Type B pancreatic cell (in vitro differentiated cells): ENCODE measurements at places on chromosomes 4 and X. TPM values are rescaled to one million over a fixed set of nuclear protein-coding genes. Genes with fewer than 3 reads are reported as not detected.

DNA sequence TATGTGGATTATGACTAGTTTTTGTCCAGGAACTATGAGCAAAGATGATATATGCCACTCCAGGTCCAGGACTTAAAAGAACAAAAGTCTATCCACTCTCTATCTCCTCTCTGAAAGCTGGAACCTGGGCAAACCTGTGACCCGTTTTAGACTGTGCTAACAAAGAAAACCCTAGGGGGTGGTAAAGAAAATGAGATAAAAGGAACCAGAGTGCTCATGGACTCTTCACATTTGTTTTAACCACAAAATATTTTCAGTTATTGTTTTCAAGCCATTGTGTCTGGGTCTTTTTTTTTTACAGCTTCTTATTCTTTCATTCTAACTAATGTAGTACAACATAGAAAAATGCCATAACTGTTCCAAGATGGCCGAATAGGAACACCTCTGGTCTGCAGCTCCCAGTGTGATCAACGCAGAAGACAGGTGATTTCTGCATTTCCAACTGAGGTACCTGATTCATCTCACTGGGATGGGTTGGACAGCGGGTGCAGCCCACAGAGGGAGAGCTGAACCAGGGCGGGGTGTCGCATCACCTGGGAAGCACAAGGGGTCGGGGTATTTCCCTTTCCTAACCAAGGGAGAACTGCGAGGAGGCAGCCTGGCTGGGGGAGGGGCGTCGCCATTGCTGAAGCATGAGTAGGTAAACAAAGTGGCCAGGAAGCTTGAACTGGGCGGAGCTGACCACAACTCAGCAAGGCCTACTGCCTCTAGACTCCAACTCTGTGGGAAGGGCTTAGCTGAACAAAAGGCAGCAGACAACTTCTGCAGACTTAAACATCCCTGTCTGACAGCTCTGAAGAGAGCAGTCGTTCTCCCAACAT, 45.1 kb downstream of the CHM start:
- peak; percentile 72 for DNase-seq
- H3K27me3 ChIP-seq: no peaks in the 10 kb centered on the region
- H3K36me3 ChIP-seq: peaks cover 24% of the 10 kb centered on the region
- H3K4me1 ChIP-seq: peaks cover 5% of the 10 kb centered on the region

GRCh38 chr4:170269950-170270349, 180.2 kb upstream of the AADAT start:
- no peak overlapping the region for H3K27ac ChIP-seq
- H3K36me3 ChIP-seq: no peaks in the 10 kb centered on the region
- no peak overlapping the region for H3K4me3 ChIP-seq
- no peak for DNase-seq

DNA sequence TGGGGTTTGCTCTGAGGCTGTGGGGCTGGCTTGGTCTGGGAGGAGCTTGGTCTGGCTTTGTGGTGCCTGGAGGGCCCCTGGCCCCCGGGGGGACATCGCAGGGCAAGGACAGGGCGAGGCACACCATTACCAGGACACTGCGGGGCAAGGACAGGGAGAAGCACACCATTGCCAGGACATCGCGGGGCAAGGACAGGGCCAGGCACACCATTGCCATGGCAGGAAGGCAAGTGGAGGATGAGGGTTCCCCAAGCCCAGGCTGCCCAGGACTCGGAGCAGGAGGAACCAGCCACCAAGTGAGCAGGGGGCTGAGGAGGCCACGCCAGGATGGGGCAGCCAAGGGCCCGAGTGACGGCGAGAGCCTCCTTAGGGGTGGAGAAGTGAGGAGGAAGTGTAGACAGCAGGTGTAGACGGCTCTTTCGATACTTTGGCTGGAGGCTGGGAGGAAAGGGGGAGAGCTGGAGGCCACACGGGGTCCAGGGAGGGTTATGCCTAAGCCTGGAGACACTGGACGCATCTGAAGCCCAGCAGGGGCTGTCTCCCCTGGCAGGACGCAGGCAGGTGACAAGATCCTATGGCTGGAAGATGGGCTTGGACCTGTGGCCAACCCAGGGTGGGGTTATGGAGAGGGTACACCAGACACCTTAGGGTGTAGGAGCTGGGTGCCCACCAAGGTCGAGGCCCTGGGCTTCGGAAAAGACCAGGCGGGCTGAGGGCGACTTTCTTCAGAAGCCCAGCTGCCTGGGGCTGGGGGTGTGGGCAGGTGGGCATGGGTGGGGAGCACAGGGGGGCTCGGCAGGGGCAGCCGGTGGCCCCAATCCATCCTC, 7.3 kb downstream of the NKX1-1 start:
- peak; percentile 63 for DNase-seq
- no peak overlapping the region for H3K27ac ChIP-seq
- peaks cover 9% of the 10 kb centered on the region for H3K36me3 ChIP-seq
- peaks cover 13% of the 10 kb centered on the region for H3K27me3 ChIP-seq
- H3K4me3 ChIP-seq: no peak overlapping the region
- no peaks in the 10 kb centered on the region for H3K4me1 ChIP-seq

- H3K27ac ChIP-seq: no peak overlapping the region
- no peak for DNase-seq
- no peaks in the 10 kb centered on the region for H3K27me3 ChIP-seq
- H3K4me3 ChIP-seq: no peak overlapping the region
These were observed 54.7 kb downstream of the HOPX start for GRCh38 chr4:56626420-56626819.

GRCh38 chr4:84511703-84512102, 12.6 kb upstream of the NKX6-1 start:
- no peaks in the 10 kb centered on the region for H3K4me1 ChIP-seq
- no peak for DNase-seq
- no peak overlapping the region for H3K27ac ChIP-seq
- peaks cover 28% of the 10 kb centered on the region for H3K27me3 ChIP-seq

GRCh38 chr4:646460-646859, 21.1 kb downstream of the PDE6B start:
- H3K4me3 ChIP-seq: no peak overlapping the region
- H3K36me3 ChIP-seq: no peaks in the 10 kb centered on the region
- DNase-seq: no peak
- peaks cover 6% of the 10 kb centered on the region for H3K4me1 ChIP-seq
- H3K27me3 ChIP-seq: peaks cover 3% of the 10 kb centered on the region

- no peak overlapping the region for H3K27ac ChIP-seq
- H3K4me1 ChIP-seq: peaks cover 6% of the 10 kb centered on the region
- no peaks in the 10 kb centered on the region for H3K27me3 ChIP-seq
- peaks cover 2% of the 10 kb centered on the region for H3K36me3 ChIP-seq
These were observed 35.7 kb downstream of the PPARGC1A start for GRCh38 chr4:23853986-23854660.

DNA sequence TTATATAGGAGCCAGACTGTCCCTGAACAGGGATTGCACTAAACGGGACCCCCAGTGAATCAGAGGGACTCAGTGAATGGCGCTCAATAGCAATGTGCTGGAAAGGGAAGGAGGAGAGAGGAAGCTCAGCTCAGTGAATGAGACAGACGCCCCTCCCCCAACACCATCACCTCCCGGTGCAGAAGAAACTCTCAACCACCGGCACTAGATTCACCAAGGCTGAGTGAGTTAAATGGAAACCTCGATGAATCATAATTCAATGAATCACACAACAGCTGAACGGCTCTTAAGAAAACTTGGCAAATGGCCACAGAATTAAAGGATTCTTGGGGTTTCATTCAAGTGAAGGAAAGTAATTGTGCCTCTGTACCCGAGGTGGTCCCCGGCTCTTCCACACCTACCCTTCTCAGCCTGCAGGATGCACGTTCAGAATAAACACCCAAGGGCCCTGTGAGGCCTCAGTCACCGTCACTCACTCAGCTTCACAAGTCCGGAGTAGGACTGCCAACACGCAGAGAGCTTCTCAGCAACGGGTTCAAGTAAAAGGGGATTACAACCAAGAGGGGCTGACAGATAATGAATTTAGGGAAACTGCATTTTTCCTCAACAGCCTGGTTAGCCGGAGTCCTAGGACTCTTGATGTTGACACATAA, 29.3 kb downstream of the CRMP1 start:
- no peak overlapping the region for H3K4me3 ChIP-seq
- no peaks in the 10 kb centered on the region for H3K4me1 ChIP-seq
- no peaks in the 10 kb centered on the region for H3K36me3 ChIP-seq
- DNase-seq: no peak

GRCh38 chr4:81814987-81815541, 343.4 kb upstream of the RASGEF1B start:
- no peaks in the 10 kb centered on the region for H3K36me3 ChIP-seq
- H3K27ac ChIP-seq: no peak overlapping the region
- no peak overlapping the region for H3K4me3 ChIP-seq
- no peak for DNase-seq
- no peaks in the 10 kb centered on the region for H3K27me3 ChIP-seq

- H3K4me3 ChIP-seq: peak overlapping the region; percentile 27
- peak overlapping the region; percentile 41 for H3K27ac ChIP-seq
- H3K27me3 ChIP-seq: no peaks in the 10 kb centered on the region
- no peaks in the 10 kb centered on the region for H3K36me3 ChIP-seq
- DNase-seq: no peak
- no peaks in the 10 kb centered on the region for H3K4me1 ChIP-seq
These were observed 146.4 kb upstream of the DIAPH2 start for GRCh38 chrX:96538104-96538725.

- H3K4me3 ChIP-seq: no peak overlapping the region
- H3K4me1 ChIP-seq: peaks cover 13% of the 10 kb centered on the region
- H3K27ac ChIP-seq: no peak overlapping the region
- DNase-seq: no peak
- peaks cover 32% of the 10 kb centered on the region for H3K36me3 ChIP-seq
These were observed 112.5 kb downstream of the AFF1 start for GRCh38 chr4:87047281-87047798.

- H3K27ac ChIP-seq: no peak overlapping the region
- H3K4me3 ChIP-seq: no peak overlapping the region
- H3K36me3 ChIP-seq: no peaks in the 10 kb centered on the region
These were observed 299.5 kb upstream of the CLNK start for GRCh38 chr4:10983885-10984640.

DNA sequence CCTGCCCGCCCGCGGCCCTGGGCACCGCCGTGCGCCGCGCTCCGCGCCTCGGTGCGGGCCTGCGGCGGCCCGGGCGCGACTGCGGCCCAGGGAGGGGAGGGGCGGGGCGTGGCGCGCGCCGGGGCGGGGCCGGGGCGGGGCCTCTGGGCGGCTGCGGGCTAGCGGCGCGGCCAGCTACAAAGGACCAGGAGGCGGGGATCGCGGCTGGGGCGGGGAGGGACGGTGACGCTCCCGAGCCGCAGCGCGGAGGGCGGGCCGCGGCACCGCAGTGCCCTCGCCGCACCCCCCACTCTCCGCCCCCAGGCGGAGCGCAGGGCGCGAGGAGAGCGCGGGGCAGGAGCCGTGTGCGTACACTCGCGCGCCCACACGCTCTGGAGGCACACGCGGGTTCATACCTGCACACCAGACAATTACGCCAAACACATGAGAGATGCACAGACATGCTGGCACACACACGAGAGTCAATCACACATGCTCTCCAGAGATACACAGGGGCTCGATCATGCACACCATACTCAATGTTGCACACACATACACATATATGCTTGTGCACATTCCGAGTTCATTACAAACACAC, at the start of gene CRMP1:
CRMP1 (minus strand) TSS at position 83 of the 577 bp plus-strand sequence. CDS start 117 bp downstream, outside the sequence.
- H3K36me3 ChIP-seq: no peaks in the 10 kb centered on the region
- DNase-seq: no peak
- H3K4me3 ChIP-seq: peak within 1 kb of the TSS; percentile 80
- H3K27me3 ChIP-seq: peaks cover 86% of the 10 kb centered on the region
- peaks cover 4% of the 10 kb centered on the region for H3K4me1 ChIP-seq
- H3K27ac ChIP-seq: no peak within 1 kb of the TSS

- no peak overlapping the region for H3K4me3 ChIP-seq
- H3K36me3 ChIP-seq: no peaks in the 10 kb centered on the region
- DNase-seq: no peak
These were observed 917.1 kb downstream of the RAPGEF2 start for GRCh38 chr4:160019936-160020335.

GRCh38 chr4:42844422-42845070, 48.0 kb upstream of the GRXCR1 start:
- no peaks in the 10 kb centered on the region for H3K4me1 ChIP-seq
- no peak for DNase-seq
- peaks cover 3% of the 10 kb centered on the region for H3K27me3 ChIP-seq
- H3K27ac ChIP-seq: no peak overlapping the region

DNA sequence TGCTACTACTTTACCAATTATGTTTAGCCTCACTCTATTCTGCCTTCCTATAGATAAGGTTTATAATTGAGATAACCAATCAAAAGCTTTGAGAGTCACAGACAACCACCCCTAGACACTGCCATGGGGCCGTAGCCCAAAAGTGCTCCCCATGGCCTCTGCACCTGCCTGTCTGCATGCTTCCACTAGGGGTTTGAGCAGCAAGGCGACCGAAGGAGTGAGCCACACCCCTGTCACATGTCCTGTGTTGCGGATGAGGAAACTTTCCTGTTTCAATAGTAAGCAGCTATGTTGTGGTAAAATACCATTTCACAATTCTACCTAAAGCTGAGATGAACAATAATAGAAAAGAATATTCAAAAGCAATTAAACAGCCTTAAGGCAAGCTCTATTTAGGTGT, 856.0 kb upstream of the FRG1 start:
- DNase-seq: no peak
- no peak overlapping the region for H3K4me3 ChIP-seq
- H3K27me3 ChIP-seq: no peaks in the 10 kb centered on the region
- no peaks in the 10 kb centered on the region for H3K4me1 ChIP-seq
- no peaks in the 10 kb centered on the region for H3K36me3 ChIP-seq
- H3K27ac ChIP-seq: no peak overlapping the region

- no peaks in the 10 kb centered on the region for H3K36me3 ChIP-seq
- peaks cover 8% of the 10 kb centered on the region for H3K4me1 ChIP-seq
- H3K27me3 ChIP-seq: peaks cover 18% of the 10 kb centered on the region
- no peak overlapping the region for H3K27ac ChIP-seq
- no peak overlapping the region for H3K4me3 ChIP-seq
- no peak for DNase-seq
These were observed 370.0 kb downstream of the GPAT3 start for GRCh38 chr4:83905952-83906351.

GRCh38 chr4:30429813-30430761, 290.1 kb upstream of the PCDH7 start:
- no peaks in the 10 kb centered on the region for H3K27me3 ChIP-seq
- no peaks in the 10 kb centered on the region for H3K36me3 ChIP-seq
- no peaks in the 10 kb centered on the region for H3K4me1 ChIP-seq
- H3K27ac ChIP-seq: no peak overlapping the region
- no peak for DNase-seq

- H3K36me3 ChIP-seq: no peaks in the 10 kb centered on the region
- no peak overlapping the region for H3K27ac ChIP-seq
- peaks cover 6% of the 10 kb centered on the region for H3K27me3 ChIP-seq
- H3K4me3 ChIP-seq: no peak overlapping the region
- no peak for DNase-seq
These were observed 71.0 kb upstream of the MXD4 start for GRCh38 chr4:2332976-2333319.

Gene CTAG1A
- total RNA-seq: not detected in 2 replicates

Gene BRS3
- total RNA-seq: 0.10 TPM in 1 of 2 replicates, not detected in the other

Gene NAT8L
- total RNA-seq: 9.6 and 14.9 TPM in 2 replicates

Gene TSPAN6
- 99.3 and 140 TPM in 2 replicates for total RNA-seq

Gene EIF2S3
- 368 and 418 TPM in 2 replicates for total RNA-seq

Gene GAGE13
- total RNA-seq: not detected in 2 replicates

Gene UGT2B15
- total RNA-seq: 2.0 and 5.2 TPM in 2 replicates

Gene EXOC1L
- total RNA-seq: not detected in 2 replicates

Gene MAGEA1
- total RNA-seq: not detected in 2 replicates

Gene BCORL1
- 20.9 and 24.0 TPM in 2 replicates for total RNA-seq

Gene MAP3K15
- total RNA-seq: 2.5 and 2.9 TPM in 2 replicates
